ENCODE measurements at places on chromosomes 5 and 9. TPM values are rescaled to one million over a fixed set of nuclear protein-coding genes. Genes with fewer than 3 reads are reported as not detected.

CCNI2 gene
- not detected for total RNA-seq

SAPCD2 gene
- 0.11 TPM for total RNA-seq

MYMK gene
- not detected for total RNA-seq

GRCh38 chr5:16574789-16575721, 41.7 kb downstream of the RETREG1 start:
- peaks cover 22% of the 10 kb centered on the region for H3K4me1 ChIP-seq
- H3K4me3 ChIP-seq, result no peak overlapping the region

TCERG1 gene
- total RNA-seq, result 20.5 TPM

TSC1 gene
- total RNA-seq, result 59.5 TPM

GRCh38 chr9:127519301-127520166, 68.2 kb downstream of the LRSAM1 start:
- peaks cover 63% of the 10 kb centered on the region for H3K4me1 ChIP-seq
- DNase-seq, result peak; percentile 51
- peaks cover 68% of the 10 kb centered on the region for H3K36me3 ChIP-seq
- peak overlapping the region; percentile 92 for H3K27ac ChIP-seq
- H3K4me3 ChIP-seq, result no peak overlapping the region
- no peaks in the 10 kb centered on the region for H3K27me3 ChIP-seq

GRCh38 chr5:111930905-111931461, 174.0 kb upstream of the NREP start:
- no peak overlapping the region for H3K27ac ChIP-seq
- H3K4me1 ChIP-seq, result no peaks in the 10 kb centered on the region
- H3K36me3 ChIP-seq, result no peaks in the 10 kb centered on the region
- no peak for DNase-seq
- no peaks in the 10 kb centered on the region for H3K27me3 ChIP-seq
- no peak overlapping the region for H3K4me3 ChIP-seq

DNA sequence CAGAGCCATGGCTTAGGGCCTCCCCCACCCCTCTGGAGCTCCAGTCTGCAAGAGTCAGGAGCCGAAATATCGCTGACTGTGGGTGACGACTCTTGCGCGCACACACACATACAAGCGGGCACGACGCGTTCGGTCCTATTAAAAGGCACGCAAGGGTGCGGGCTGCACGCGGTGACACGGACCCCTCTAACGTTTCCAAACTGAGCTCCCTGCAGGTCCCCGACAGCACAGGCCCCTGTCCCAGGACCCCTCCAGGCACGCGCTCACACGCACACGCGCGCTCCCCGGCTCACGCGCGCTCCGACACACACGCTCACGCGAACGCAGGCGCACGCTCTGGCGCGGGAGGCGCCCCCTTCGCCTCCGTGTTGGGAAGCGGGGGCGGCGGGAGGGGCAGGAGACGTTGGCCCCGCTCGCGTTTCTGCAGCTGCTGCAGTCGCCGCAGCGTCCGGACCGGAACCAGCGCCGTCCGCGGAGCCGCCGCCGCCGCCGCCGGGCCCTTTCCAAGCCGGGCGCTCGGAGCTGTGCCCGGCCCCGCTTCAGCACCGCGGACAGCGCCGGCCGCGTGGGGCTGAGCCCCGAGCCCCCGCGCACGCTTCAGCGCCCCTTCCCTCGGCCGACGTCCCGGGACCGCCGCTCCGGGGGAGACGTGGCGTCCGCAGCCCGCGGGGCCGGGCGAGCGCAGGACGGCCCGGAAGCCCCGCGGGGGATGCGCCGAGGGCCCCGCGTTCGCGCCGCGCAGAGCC, at the start of gene GRIN1:
TSS of gene GRIN1 (plus strand) at position 433 of the 746 bp plus-strand sequence. CDS start 333 bp downstream, outside the sequence.
- no peak within 1 kb of the TSS for H3K27ac ChIP-seq
- no peaks in the 10 kb centered on the region for H3K36me3 ChIP-seq
- peaks cover 95% of the 10 kb centered on the region for H3K27me3 ChIP-seq
- peaks cover 7% of the 10 kb centered on the region for H3K4me1 ChIP-seq
- H3K4me3 ChIP-seq, result no peak within 1 kb of the TSS

BNC2 gene
- total RNA-seq, result 7.3 TPM

RNF20 gene
- 59.4 TPM for total RNA-seq

- H3K4me1 ChIP-seq, result no peaks in the 10 kb centered on the region
- no peak overlapping the region for H3K27ac ChIP-seq
- H3K4me3 ChIP-seq, result no peak overlapping the region
- H3K27me3 ChIP-seq, result no peaks in the 10 kb centered on the region
- no peaks in the 10 kb centered on the region for H3K36me3 ChIP-seq
Observed at GRCh38 chr9:92781899-92782298, 17.3 kb upstream of the BICD2 start.

- no peaks in the 10 kb centered on the region for H3K36me3 ChIP-seq
- H3K27ac ChIP-seq, result no peak overlapping the region
- H3K4me1 ChIP-seq, result no peaks in the 10 kb centered on the region
- DNase-seq, result no peak
- no peak overlapping the region for H3K4me3 ChIP-seq
- no peaks in the 10 kb centered on the region for H3K27me3 ChIP-seq
Observed at GRCh38 chr5:57111993-57112392, 61.9 kb upstream of the GPBP1 start.

GRCh38 chr5:159106193-159106568, 6.5 kb upstream of the EBF1 start:
- H3K36me3 ChIP-seq, result no peaks in the 10 kb centered on the region
- H3K4me1 ChIP-seq, result peaks cover 11% of the 10 kb centered on the region
- H3K4me3 ChIP-seq, result peak overlapping the region; percentile 24
- peaks cover 73% of the 10 kb centered on the region for H3K27me3 ChIP-seq

SIT1 gene
- total RNA-seq, result 0.19 TPM

GRCh38 chr9:69599232-69599971, 72.8 kb downstream of the APBA1 start:
- no peaks in the 10 kb centered on the region for H3K4me1 ChIP-seq
- no peak overlapping the region for H3K27ac ChIP-seq
- DNase-seq, result no peak
- no peaks in the 10 kb centered on the region for H3K36me3 ChIP-seq
- no peaks in the 10 kb centered on the region for H3K27me3 ChIP-seq

GARNL3 gene
- total RNA-seq, result 13.6 TPM

GRCh38 chr5:112366987-112367386, 52.1 kb downstream of the EPB41L4A start:
- no peak overlapping the region for H3K4me3 ChIP-seq
- no peak for DNase-seq
- H3K4me1 ChIP-seq, result peaks cover 44% of the 10 kb centered on the region
- H3K36me3 ChIP-seq, result no peaks in the 10 kb centered on the region

GRCh38 chr9:5630081-5630507, 1.2 kb downstream of the RIC1 start:
- H3K4me1 ChIP-seq, result peaks cover 69% of the 10 kb centered on the region
- H3K36me3 ChIP-seq, result no peaks in the 10 kb centered on the region
- peak overlapping the region; percentile 96 for H3K4me3 ChIP-seq
- no peak for DNase-seq
- H3K27me3 ChIP-seq, result no peaks in the 10 kb centered on the region
- peak overlapping the region; percentile 98 for H3K27ac ChIP-seq

ANKRD18B gene
- not detected for total RNA-seq

GRCh38 chr5:82106756-82107155, 134.9 kb downstream of the ATG10 start:
- H3K4me1 ChIP-seq, result peaks cover 20% of the 10 kb centered on the region
- H3K27ac ChIP-seq, result no peak overlapping the region
- no peaks in the 10 kb centered on the region for H3K27me3 ChIP-seq

- no peak overlapping the region for H3K27ac ChIP-seq
- no peak overlapping the region for H3K4me3 ChIP-seq
- no peaks in the 10 kb centered on the region for H3K27me3 ChIP-seq
- H3K4me1 ChIP-seq, result peaks cover 20% of the 10 kb centered on the region
- H3K36me3 ChIP-seq, result no peaks in the 10 kb centered on the region
Observed at GRCh38 chr9:134316449-134317160, 9.7 kb upstream of the RXRA start.

GRCh38 chr9:114205171-114206015, 50.1 kb downstream of the COL27A1 start:
- no peak overlapping the region for H3K27ac ChIP-seq
- no peak for DNase-seq
- no peaks in the 10 kb centered on the region for H3K36me3 ChIP-seq
- no peaks in the 10 kb centered on the region for H3K27me3 ChIP-seq
- H3K4me1 ChIP-seq, result peaks cover 44% of the 10 kb centered on the region

DNA sequence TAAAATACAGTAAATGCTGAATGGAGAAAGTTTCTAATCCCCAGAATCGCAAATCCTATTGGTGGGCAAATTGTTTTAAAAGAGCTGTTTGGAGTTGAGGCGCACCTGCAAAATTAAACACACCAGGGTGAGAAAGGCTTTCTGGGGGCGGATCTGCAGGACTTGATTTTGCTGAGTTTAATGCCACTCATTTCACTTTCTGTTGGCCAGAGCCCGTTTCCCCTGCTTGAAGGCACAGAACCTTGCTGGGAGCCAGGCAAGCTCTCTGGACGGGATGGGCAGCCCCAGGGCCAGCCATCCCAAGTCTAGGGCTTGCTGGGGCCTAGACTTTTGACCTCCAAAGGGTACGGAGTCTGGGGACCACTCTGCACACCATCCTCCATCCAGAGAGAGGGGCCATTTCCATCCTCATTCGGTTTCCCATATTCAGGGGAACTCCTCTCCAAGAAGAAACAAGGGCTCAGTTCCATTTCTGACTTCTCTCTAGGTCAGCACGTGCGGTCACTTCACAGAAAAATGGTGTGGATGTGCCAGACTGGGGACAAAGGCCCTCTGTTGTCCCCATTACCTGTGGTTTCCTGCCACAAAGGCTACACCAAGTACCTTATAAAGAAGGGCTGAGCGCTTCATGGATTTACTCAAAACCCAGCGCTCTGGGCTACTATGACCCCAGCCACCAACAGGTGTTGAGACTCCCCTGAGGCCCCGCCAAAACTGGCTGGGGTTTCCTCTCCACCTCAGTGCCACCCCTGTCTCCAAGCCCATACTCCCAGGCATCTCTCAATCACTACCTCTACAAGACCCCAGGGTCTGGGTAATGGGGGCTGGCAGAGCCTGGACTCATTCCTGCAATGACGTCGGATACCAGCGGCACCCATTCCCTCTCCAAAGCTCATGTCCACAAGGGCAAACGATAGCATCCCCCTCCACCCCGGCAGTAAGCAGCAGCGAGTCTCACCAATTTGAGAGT, 170.0 kb downstream of the AUH start:
- no peak for DNase-seq
- peaks cover 47% of the 10 kb centered on the region for H3K4me1 ChIP-seq
- no peaks in the 10 kb centered on the region for H3K36me3 ChIP-seq
- H3K27me3 ChIP-seq, result no peaks in the 10 kb centered on the region
- no peak overlapping the region for H3K4me3 ChIP-seq
- H3K27ac ChIP-seq, result peak overlapping the region; percentile 99

SOWAHA gene
- total RNA-seq, result not detected

Measured in heart right ventricle (tissue), 16 donors.